Cardiac muscle cell (in vitro differentiated cells and primary cell): ENCODE measurements at places on chromosomes 12 and 14. TPM values are rescaled to one million over a fixed set of nuclear protein-coding genes. Genes with fewer than 3 reads are reported as not detected.
A peak's percentile ranks its signal among the peaks of the same experiment; 100 is the strongest.

- peaks cover 9% of the 10 kb centered on the region for H3K4me1 ChIP-seq
- no peak overlapping the region for H3K27ac ChIP-seq
- no peaks in the 10 kb centered on the region for H3K27me3 ChIP-seq
- H3K36me3 ChIP-seq, result no peaks in the 10 kb centered on the region
- no peak overlapping the region for H3K4me3 ChIP-seq
- DNase-seq, result peak; percentile 69
These were observed 105.8 kb downstream of the SPTSSA start for GRCh38 chr14:34356264-34356654.

HCFC2 gene
- total RNA-seq, result 11.1 and 14.7 TPM in 2 replicates

DNA sequence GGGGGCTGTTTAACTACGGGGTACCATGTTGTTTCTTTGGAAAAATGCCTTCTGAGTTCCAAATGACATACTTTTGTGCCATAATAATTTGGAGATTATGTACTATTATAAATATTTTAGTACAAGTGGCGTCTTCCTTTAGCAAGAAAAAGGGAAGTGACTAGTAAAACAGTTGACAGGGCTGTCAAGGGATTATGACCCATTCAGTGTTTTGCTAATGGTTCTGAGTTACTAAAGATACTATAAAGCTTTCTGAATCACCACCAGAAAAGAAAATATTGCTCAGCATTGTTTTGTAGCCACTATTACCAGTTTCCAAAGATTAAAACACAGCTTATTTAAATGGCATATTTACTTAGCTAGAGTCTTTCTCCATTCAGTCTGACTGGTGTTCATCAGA lies 334.9 kb downstream of the SNAPC1 start:
- DNase-seq, result no peak
- no peaks in the 10 kb centered on the region for H3K27me3 ChIP-seq
- no peak overlapping the region for H3K27ac ChIP-seq
- no peaks in the 10 kb centered on the region for H3K36me3 ChIP-seq
- no peaks in the 10 kb centered on the region for H3K4me1 ChIP-seq

DNA sequence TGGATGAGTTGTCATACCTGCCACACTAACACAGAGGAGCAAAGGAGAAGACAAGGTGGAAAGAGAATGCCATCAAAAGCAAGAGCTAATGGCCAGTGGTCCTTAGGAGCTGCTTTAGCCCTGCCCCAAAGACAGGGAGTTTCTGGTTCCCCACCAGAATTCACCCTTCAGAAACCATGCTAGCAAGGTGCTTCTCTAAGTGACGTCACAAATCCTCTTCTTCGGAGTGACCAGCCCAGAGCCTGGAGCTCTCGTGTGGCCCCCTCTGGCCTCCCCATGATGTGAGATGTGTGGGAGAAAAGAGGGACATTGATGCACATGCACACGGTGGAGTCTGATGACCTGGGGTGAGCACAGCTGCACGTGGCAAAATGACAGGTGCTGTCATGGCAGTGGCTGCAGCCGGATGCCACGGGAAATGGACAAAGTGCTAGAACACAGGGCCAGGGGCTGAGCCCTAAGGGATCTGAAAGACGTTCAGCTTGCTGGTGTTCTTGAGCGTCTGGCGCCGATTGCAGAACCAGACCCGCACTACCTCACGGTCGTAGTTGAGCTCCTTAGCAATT lies 16.9 kb upstream of the TFCP2 start:
- H3K4me1 ChIP-seq, result peaks cover 7% of the 10 kb centered on the region
- H3K4me3 ChIP-seq, result no peak overlapping the region
- DNase-seq, result no peak
- no peaks in the 10 kb centered on the region for H3K27me3 ChIP-seq
- H3K27ac ChIP-seq, result no peak overlapping the region

- H3K27ac ChIP-seq, result no peak overlapping the region
- H3K4me1 ChIP-seq, result no peaks in the 10 kb centered on the region
- no peaks in the 10 kb centered on the region for H3K36me3 ChIP-seq
- DNase-seq, result no peak
These were observed 196.6 kb upstream of the EGLN3 start for GRCh38 chr14:34147461-34147860.

GPR132 gene
- 1.2 and 2.0 TPM in 2 replicates for total RNA-seq

ARHGEF40 gene
- total RNA-seq, result 32.9 and 41.7 TPM in 2 replicates

GRCh38 chr14:97056086-97056485 lies 258.9 kb downstream of the VRK1 start:
- H3K27me3 ChIP-seq, result no peaks in the 10 kb centered on the region
- no peak overlapping the region for H3K4me3 ChIP-seq
- H3K27ac ChIP-seq, result no peak overlapping the region
- H3K36me3 ChIP-seq, result no peaks in the 10 kb centered on the region
- no peak for DNase-seq
- H3K4me1 ChIP-seq, result no peaks in the 10 kb centered on the region

DNA sequence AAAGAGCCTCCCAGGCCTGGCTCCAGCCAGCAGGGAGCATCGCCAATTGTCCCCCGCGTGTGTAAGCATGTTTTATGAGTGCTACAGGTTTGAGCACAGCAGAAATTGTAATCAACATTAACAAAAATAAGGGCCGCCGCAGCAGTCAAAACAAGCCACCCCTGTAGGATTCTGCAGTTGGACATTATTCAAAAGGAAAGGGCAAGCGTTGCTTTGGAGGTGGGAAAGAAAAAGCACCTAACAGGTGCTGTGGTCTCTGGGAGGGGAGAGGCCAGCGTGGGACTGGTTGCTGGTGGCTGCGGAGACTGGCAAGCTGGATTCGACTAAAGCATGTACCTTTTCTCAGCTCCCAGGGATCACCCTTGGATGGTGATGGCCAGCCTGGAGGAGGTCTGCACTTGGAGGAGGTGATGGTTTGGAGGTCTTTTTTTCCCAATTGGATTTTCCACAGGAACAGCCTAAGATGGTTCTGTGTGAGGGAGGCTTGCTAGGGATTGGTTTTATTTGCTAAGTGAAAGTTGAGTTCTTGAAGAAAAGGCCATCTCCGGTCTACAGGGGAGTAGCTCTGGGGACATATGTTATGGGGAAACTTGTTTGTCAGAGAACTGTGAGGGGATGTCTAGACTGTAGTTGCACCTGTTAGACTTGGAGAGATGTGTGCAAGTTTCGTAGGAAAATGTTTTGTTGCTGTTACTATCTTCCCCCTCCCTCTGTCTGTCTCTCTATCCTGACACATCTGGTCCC lies 2.0 kb downstream of the DYRK2 start:
- no peaks in the 10 kb centered on the region for H3K27me3 ChIP-seq
- peak overlapping the region; percentile 97 for H3K27ac ChIP-seq
- H3K36me3 ChIP-seq, result peaks cover under 1% of the 10 kb centered on the region
- peaks cover 42% of the 10 kb centered on the region for H3K4me1 ChIP-seq

CEBPE gene
- not detected in 2 replicates for total RNA-seq

CACNA2D4 gene
- 0.70 and 1.3 TPM in 2 replicates for total RNA-seq

GRCh38 chr12:45336762-45337596 lies 121.1 kb downstream of the ANO6 start:
- peak; percentile 70 for DNase-seq
- peaks cover 43% of the 10 kb centered on the region for H3K4me1 ChIP-seq
- H3K4me3 ChIP-seq, result no peak overlapping the region
- H3K27ac ChIP-seq, result peak overlapping the region; percentile 99

DNA sequence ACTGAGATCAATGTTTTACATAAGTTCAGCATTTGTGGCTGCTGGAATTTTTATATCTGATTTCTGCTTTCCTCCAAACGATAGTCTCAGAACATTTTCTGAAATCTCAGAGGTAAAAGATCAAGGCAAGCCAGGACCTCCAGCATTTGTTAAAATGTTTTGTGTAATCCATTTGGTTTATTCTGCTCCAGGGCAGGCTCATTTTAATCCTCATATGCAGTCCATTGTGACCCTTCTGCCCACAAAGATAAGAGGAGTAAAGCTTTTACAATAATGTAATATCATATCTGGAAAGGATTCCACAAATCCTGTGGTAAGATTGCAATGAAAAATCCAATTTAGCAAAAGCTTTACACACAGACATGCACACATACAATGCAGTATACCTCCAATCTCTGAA lies 55.3 kb upstream of the KCNH5 start:
- H3K36me3 ChIP-seq, result no peaks in the 10 kb centered on the region
- no peak for DNase-seq
- H3K4me1 ChIP-seq, result no peaks in the 10 kb centered on the region
